ENCODE measurements at places on chromosomes 16 and 17.

- DNase-seq: no peak
These were observed 35.7 kb upstream of the GNG13 start for GRCh38 chr16:836221-836620.

- no peak for DNase-seq
These were observed 29.0 kb upstream of the PITPNA start for GRCh38 chr17:1591474-1592090.

DNA sequence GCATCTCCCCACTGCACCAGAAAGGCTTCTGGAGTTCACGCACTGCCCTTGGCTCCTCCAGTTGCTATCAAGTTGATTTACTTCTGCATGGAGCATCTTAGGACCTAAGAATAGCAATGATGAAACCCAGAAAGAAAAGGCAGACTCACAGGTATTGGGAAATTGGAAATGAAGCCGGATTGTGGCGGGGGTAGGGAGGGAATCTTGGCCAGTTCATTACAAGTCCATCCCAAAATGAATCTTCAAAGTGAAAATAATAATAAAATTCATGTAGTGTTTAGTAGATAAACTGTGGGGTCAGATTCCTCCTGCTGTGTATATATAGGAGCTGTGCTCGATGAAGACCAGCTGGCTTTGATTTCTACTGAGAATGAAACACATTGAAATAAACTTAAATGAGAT lies 33.7 kb downstream of the TEKT3 start:
- DNase-seq: no peak

DNA sequence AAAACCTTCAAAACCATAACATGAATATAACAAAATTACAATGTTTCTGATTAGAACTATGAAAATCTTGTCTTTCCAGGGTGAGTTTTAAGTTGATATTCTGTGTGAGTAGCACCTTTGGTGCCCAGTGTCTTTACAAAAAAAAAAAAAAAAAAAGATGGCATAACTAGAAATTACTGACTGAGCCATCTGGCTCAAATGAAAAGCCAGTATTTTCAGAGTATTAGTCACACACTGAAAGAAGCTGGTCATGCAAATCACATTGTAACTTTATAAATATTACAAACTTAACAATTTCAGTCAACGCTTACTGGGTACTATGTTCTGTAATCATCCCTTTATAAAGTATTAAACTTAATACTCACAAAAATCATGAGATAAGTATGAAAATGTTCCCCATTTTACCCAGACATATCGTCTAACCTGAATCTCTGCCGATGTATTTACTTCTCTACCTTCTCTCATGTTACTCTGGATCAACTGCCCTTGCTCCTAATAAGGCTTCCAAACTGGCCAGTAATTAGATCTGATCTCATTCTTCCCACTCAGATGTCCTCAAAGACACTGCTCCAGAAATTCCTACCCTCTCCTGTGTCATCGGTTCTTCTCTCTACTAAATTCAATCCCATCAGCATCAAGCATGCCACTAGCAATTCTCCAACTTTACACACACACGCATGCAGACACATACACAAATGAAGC lies 25.4 kb downstream of the UBE2G1 start:
- DNase-seq: no peak

GRCh38 chr16:71467810-71468209 lies 5.8 kb upstream of the ZNF23 start:
- DNase-seq: no peak

DNA sequence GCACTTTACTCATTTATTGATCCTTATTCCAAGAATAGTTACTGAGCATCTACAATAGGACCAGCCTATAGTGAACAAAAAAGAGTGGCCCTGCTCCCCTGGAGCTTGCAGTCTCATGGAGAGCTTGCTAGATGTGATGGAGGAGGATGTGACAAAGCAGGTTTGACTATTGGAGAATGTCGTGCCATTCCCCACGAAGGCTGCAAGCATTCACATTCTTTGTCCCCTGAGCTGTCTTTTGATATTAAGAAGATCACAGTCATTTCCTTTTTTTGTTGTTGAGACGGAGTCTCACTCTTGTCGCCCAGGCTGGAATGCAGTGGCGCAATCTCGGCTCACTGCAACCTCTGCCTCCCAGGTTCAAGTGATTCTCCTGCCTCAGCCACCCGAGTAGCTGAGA lies 115.0 kb upstream of the ADAMTS18 start:
- no peak for DNase-seq

DNA sequence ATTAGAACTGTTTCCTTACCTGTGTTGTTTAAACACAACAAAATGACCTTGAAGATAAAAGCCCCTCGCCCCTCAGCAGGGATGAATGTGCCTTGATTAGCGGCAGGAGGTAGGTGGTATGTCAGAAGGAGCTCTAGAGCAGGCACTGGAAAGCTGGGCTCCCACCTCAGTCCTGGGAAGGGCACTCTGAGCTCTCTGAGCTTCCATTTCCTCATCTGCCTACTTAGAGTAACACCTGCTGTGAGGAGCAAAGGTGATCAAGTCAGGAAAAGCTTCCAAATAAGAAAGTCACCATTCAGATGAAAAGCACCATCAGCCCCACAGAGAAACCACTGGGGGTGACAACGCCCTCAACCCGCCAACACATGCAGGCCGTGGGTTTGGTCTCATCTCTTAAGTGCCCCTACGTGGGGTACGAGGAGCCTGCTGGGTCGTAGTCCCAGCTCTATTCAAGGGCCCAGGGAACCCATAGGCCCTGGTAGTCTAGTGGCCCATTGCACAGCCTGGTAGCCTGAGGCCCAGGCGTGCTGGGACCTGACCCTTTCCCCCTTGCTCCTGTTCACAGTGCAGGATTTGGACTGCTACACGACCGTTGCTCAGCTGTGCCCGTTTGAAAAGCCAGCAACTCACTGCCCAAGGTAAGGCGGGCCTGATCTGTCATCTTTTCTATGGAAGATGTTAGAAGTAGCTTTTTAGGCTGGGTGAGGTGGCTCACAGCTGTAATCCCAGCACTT lies 57.3 kb downstream of the CRISPLD2 start:
- no peak for DNase-seq

DNA sequence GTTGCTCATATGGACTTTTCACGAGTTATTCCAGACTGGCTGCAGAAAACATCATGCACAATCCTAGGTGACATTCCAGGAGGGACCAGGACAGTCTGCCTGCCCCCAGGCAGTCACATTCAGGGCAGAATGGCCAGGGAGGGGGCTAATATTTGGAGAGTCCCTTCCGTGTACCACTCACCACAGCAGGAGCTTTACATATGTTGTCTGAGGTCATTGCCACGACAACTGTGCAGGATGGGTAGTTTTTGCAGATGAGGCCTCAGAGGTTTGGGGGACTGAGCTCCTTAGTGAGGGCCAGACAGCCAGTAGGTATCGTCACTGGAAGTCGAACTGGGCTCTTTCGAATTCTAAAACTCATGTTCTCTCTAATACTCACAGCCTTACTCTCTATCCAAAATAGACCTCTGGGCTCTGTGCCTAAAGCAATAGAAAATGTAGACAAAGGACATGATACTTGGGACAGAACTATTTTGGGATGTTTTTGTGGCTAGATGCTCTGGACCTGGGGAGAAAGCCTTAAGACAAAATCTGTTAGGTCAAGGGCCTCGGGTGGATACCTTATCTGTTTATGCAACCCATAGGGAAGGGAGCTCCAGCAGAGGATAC lies 338.5 kb downstream of the MAF start:
- no peak for DNase-seq

DNA sequence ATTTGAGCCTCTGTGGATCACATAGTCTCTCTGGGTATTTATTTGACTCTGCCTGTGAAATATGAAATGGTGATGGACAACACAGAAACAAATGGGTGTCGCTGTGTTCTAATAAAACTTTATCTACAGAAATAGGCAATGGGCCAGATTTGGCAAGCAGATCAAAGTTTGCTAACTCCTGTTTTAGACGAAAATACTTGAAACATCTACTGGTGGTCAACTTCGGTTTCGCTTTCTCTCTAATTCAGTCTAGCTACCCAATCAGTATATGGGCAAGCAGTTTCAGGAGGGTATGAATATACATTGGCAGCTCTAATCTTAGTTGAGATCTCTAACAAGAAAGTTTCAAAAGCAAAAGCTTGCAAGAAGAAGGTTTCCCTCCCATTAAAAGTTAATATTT lies 60.1 kb upstream of the DYNLRB2 start:
- no peak for DNase-seq

- DNase-seq: no peak
These were observed 52.6 kb downstream of the C16orf95 start for GRCh38 chr16:87264634-87265033.

- no peak for DNase-seq
These were observed 5.4 kb upstream of the TOP2A start for GRCh38 chr17:40422990-40423633.

GRCh38 chr16:47694543-47694942 lies 233.4 kb downstream of the PHKB start:
- no peak for DNase-seq

GRCh38 chr16:50724306-50724705 lies 17.6 kb upstream of the CYLD start:
- DNase-seq: no peak

- no peak for DNase-seq
These were observed 138.6 kb upstream of the WSCD1 start for GRCh38 chr17:5931616-5932015.

DNA sequence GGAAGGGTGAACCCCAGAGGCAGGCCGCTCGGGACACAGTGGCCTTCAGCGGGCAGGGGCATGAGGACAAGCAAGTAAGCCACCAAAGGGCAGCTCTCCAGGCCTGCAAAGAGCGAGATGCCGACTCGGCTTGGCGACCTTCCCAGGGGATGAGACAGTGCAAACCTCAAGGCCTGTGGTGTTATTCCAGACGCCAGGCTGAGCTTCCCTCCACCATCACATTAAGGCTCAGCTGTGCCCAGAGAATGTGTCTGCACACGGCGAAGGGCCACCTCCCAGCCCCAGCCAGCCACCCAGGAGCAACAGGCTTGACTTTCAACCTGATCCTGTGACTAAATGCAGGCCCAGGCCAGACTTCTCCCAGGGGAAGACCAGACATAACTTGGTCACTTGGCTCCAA lies 251.4 kb downstream of the SOX9 start:
- DNase-seq: no peak

GRCh38 chr17:65020284-65020683 lies 36.3 kb downstream of the GNA13 start:
- peak; percentile 56 for DNase-seq

- peak; percentile 98 for DNase-seq
These were observed at the start of gene SLFN5 for GRCh38 chr17:35242805-35243560. Gene SLFN5, plus strand, starts transcription at chr17:35243072. Its CDS starts 15,619 bp downstream, at chr17:35258691.

- DNase-seq: peak; percentile 39
These were observed 15.6 kb upstream of the PDK2 start for GRCh38 chr17:50079334-50080095.

- DNase-seq: no peak
These were observed 37.6 kb upstream of the PIRT start for GRCh38 chr17:10875430-10875851.

DNA sequence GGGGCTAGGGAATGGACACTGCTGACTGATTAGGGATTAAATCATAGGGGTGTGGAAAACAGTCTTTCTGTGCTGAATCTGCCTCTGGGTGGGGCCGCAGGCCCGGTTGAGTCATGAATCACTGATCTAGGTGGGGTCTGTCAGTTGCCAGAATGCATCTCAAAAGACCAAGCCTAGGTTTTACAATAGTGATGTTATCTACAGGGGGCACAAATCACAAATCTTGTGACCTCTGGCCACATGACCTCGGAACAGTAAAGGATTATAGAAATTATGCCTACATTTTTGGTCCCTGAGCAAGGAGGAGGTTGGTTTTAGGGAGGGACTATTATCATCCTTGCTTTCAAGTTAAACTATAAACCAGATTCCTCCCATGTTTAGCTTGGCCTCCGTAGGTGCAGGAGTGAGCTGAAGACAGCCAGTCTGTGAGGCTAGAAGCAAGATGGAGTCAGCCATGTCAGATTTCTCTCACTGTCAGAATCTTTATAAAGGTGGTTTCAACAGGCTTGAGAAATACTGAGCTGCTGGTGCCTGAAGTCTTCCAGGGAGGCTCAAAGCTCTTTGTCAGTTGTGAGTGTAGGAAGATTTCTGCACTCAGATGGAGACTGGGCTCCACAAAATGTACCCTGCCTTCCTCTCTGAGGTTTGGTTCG lies 12.9 kb downstream of the GNGT2 start:
- DNase-seq: no peak

DNA sequence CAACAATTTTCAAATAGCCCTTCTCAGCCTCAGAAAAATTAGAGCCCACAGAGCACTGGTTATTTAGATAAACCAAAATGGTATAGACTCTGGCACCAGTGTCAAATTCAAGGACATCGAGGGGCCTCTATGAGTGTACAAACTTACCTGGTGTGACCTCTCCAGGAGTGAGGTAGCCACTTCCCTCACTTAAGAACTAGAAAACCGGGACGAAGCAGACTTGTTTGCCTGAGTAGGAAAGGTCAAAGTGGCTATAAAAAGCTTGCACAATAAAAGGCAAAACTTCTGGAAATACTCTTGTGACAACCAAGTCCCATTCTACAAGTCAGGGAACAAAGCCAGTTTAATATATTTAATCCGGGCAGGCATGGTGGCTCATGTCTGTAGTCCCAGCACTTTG lies 39.2 kb upstream of the PRSS54 start:
- no peak for DNase-seq

- DNase-seq: no peak
These were observed 393.9 kb upstream of the SALL1 start for GRCh38 chr16:51544851-51545467.

GRCh38 chr17:17921192-17922069 lies 50.8 kb downstream of the TOM1L2 start:
- no peak for DNase-seq

DNA sequence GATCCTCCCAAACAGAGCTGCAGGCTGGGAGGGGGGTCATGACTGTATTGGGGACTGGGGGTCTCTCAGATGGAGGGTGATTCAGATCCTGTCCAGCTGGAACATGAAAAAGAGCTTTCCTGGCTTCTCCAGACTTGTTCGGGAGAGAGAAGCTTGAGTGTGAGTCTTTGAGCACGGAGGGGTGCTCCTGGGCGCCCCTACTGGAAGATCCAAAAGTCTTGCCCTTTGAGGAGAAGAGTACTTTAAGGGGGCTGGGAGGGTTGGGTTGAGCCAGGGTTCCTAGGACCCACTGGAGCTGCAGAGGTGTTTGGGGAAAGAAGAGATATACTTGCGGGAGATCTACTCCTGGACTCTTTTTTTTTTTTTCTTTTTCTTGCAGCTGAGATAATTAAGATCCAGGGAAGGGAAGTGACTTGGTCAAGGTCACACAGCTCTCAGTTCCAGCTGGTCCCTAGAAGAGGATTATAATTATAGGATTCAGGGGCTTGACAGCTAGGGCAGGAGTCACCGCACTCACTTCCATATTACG lies 8.4 kb downstream of the RARA start:
- no peak for DNase-seq

Measured in trophoblast cell (in vitro differentiated cells and primary cell).